ENCODE measurements at places on chromosomes 4 and X.
A peak's percentile ranks its signal among the peaks of the same experiment; 100 is the strongest.

DNA sequence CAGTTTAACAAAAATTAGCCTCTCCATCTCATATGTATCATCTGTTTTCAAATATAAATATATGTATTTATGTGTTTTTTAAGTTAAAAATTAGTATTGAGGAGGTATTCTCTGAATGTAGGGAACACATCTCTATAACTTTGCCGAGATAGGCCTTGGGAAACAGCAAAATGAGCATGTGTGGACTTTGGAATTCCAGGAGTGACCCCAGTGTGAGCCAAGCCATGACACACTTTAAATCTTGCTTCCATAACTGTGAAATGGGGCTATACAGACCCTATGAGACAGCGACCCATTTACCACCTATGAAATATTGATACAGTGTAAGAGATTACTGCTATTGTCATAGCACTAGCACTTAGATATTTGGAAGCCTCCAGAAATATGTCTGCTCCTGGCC is 58.8 kb downstream of the FRMPD4 start:
- no peak for DNase-seq

DNA sequence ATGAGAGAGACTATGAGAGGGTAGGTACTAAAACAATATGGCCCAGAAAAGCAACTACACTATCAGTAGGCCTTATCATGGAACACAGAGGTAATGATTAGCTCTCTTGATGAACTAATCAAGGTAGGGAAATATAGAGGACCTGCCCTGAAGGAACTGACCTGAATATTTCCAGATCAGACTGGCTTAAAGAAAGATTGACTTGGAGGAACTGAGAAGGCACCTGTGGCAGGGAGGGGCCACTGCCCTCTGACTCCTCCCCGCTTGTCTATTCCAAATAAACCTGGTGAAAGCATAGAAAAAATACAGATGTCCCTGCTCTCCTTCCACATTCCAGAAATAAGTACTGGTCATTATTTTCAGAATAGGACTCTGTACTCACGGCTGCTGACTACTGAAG is 5.5 kb downstream of the RPS6KA6 start:
- no peak for DNase-seq

- DNase-seq = no peak
These were observed 482.1 kb downstream of the TMA16 start for GRCh38 chr4:163976588-163976987.

- no peak for DNase-seq
These were observed 986.4 kb downstream of the NLGN4X start for GRCh38 chrX:5242091-5242790.

DNA sequence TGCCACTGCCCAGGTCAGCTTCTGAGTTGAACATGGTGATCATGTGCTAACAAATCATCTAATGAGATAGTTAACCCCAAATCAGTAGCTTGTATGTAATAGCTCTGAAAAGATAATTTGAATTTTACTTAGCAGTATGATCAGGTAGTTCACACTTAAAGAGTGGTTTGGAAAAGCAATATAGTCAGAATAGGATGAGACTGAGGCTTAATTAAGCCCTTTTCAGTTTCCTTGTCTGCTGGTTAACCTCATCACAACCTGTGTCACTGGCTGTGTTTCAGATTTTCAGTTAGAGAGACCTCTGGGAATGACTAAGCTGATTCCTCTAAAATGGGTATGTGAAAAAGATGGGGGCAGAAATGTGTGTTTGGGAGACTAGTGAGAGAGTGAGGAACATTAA is 38.1 kb downstream of the GPR174 start:
- peak; percentile 9 for DNase-seq

GRCh38 chr4:142660728-142661127 is 185.4 kb downstream of the INPP4B start:
- DNase-seq = no peak

DNA sequence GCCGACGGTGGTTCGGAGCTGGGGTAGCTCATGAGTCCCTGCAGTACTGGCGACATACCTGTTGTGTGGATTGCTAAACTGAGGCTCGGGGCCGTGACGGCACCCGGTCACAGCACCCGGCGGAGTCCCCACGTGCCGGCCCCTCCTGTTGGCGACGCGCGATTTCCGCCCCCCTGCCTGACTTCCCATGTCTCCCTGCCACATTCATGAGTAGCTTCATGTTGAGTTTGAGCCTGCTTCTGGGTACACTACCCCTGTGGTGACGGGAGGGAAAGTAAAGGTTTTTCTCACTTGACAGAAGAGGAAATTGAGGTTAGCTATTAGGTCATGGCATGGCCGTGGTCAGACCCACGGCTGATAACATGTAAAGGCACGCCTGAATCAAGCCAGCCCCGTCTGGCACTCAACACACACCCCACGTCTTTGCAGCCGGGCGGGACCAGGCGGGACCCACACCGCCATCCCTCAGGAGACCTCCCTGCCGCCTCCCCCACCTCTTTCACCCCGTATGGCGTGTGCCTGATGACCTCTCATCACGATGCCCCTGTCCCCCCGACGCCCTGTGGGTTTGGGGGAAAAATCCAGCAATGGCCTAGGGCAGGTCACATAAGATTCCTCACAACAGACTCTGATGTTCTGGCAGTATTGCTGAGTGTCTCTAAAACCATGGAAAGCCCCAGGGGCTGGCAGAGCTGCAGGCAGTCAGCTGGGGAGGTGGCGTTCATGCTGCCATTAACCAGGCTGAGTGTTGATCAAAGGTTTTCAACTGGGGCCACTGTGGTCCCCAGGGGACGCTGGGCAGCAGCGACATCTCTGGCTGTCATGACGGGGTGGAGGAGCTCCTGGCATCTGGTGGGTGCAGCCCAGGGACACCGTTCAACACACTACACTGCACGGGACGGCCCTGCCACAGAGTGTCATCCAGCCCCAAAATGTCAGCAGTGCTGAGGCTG is 29.2 kb downstream of the P2RY8 start:
- no peak for DNase-seq

- no peak for DNase-seq
These were observed 1.0 kb upstream of the TLR1 start for GRCh38 chr4:38805530-38806145.

GRCh38 chr4:165972747-165973146 is 99.7 kb downstream of the TLL1 start:
- no peak for DNase-seq

- DNase-seq = peak; percentile 3
These were observed 3.0 kb upstream of the ATP1B4 start for GRCh38 chrX:120358737-120359456.

GRCh38 chrX:149903889-149904748 is 23.1 kb downstream of the MAGEA8 start:
- DNase-seq = no peak

DNA sequence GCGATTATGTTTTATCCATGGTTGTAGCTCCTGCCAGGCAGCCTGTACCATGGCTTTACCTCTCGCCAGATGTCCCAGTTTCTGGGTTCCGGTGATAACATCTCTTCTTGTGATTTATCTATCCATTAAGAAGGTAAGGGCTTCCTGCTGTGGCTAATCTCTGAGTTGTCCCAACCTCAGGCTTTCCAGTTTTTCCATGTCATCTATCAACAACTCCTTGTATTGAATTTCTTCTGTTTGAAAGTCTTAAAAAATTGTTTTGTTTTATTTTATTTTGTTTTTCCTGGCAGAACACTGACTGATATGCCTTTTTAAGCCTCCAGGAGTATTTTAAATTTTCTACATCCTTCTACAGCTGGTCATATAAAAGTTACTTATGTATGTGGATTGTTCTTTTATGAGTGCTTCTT is 241.9 kb downstream of the ANTXR2 start:
- DNase-seq = no peak
